ENCODE measurements at places on chromosomes 3 and 15.

GRCh38 chr15:49832511-49832910 is 211.7 kb downstream of the DTWD1 start:
- no peak for DNase-seq

DNA sequence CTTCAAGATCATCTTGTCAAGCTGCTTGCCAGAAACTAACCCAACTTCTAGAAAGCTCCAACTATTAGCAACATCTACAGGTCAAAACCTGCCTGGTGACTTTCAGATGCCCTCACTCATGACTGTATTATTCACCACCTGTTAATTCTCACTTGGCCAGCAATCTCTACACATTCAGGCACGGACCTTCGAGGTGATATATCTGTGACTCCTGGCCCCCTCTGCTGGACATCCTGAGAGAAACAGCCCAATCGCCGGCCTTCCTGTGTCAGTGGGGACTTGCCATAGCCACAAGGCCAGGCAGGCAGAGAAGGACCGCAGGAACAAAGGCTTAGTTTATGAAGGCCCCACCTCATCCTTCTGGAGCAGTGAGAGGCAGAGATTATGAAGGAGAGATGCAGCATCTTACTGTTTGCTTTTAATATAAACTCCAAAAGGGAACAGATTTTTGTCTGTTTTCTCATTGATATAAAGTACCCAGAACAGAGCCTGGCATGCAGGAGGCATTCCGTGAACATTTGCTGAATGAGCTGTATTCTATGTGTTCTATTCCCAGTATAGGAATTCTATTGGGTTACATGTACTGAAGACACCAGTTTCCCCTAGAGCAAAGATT is 24.4 kb upstream of the OCA2 start:
- peak; percentile 66 for DNase-seq

DNA sequence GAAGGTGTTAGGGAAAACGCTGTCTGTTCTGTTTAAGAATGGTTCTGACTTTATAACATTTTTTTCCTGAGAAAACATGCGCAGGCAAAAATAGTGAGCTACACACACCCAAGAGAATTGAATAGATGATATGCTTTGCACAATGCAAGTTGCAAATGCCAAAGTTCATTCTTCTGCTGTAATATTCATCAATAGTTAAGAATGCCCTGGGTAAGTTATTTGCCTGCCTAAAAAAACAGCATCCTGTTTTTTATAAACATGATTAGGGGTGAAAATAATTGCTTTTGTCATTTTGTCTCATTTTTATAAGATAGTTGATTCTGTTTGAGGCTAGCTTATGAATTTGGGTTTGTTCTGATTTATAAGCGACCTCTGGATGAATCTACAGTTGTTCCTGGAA is 99.4 kb downstream of the DTWD1 start:
- no peak for DNase-seq

DNA sequence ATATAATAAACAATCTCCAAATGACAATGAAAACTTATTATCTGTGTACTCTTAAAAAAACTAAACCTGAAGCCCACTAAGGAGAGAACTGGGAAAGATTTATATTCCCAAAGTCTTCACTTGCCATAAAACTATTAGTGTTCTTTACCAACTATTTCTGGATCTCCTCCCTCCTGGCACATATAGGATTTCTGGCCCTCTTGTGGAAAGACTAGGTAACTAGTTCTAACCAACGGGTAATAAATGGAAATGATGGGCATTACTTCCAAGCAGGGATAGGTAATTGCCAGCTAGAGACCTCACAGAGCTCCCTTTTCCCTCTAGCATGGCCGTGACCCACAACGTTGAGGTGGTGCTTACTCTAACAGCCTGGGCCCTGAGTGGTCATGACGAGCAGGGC is 110.1 kb downstream of the DNAH12 start:
- DNase-seq, result peak; percentile 15

GRCh38 chr3:166446291-166446690 is 609.1 kb upstream of the BCHE start:
- no peak for DNase-seq

- DNase-seq, result no peak
Observed at GRCh38 chr3:14369675-14370669, 32.4 kb upstream of the SLC6A6 start.

- no peak for DNase-seq
Observed at GRCh38 chr3:64815195-64815631, 127.4 kb upstream of the ADAMTS9 start.

DNA sequence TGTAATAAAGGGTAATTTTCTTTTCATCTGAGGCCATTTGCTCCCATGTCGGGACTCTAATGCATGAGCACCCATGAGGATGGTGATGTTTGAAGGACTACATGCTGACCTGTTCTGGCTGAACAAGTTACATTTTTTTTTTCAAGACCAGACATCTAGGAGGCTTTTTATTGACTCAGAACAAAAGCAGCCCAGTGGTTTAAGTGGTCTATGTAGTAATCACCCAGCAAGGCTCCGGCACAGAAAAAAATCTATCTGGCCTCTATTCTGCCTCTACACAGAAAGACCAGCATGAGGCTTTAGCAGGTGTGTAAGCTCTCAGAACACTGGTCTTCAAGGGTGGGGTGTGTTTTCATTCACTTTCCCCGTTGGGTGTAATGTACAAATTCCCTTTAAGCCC is 95.1 kb upstream of the ZBED2 start:
- no peak for DNase-seq

DNA sequence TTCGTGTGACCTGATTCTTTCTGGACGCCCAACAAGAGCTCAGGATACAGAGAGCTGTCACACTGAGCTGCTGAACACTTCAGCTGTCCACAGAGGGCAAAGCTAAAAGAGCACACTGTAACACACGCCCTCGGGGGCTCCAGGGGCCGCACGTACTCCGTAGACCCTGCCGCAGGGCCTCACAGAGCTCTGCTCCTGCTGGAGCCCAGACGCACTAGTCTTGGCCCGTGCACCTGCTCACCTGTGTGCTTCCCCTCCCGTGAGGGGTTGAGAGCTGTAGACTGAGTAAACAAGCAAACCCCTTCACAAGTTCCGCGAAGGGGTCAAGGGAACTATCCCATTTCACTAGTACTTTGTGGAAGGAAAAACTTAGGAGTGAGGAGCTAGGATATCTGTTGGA is 30.7 kb upstream of the TUSC7 start:
- no peak for DNase-seq

DNA sequence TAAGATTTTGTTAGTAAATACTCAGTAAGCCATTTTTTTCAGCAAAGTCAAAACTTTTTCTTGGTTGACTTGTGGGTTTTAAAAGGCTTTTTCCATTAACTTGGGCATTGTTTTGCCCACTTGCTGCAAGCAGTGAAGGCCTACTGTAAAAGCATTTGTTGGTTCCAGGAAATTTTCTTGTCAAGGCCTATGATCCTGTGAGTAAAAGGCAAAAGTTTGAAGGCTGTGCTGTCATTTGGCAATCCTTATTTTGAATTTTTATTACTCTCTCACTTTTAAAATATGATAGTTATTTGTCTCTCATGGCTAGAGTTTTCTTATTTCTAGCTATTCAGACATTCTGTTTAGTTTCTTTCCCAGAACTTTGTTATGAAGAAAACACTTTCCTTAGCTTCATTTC is 13.0 kb downstream of the P2RY12 start:
- no peak for DNase-seq

GRCh38 chr15:88661761-88662556 is 23.1 kb downstream of the ISG20 start:
- no peak for DNase-seq

DNA sequence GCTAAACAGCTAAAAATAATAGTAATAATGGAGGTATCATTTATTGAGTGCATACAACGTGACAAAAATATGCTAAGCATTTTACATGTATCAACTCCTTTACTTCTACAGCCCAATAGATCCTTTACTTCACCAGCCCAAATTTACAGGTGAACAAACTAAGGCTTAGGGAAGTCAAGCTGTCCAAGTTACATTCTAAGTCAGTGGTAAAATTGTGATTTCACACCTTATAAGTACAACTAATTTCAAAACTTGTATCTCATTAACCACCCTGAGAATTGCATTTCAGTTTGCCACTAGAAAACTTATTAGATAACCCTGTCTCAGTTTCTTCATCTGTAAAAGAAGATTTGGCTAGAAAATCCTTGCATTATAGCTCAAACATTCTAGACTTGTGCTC is 10.7 kb downstream of the SLC33A1 start:
- no peak for DNase-seq

- no peak for DNase-seq
Observed at GRCh38 chr3:37171144-37171543, 3.2 kb downstream of the LRRFIP2 start.

GRCh38 chr15:85333132-85333831 is 47.1 kb upstream of the AKAP13 start:
- no peak for DNase-seq

DNA sequence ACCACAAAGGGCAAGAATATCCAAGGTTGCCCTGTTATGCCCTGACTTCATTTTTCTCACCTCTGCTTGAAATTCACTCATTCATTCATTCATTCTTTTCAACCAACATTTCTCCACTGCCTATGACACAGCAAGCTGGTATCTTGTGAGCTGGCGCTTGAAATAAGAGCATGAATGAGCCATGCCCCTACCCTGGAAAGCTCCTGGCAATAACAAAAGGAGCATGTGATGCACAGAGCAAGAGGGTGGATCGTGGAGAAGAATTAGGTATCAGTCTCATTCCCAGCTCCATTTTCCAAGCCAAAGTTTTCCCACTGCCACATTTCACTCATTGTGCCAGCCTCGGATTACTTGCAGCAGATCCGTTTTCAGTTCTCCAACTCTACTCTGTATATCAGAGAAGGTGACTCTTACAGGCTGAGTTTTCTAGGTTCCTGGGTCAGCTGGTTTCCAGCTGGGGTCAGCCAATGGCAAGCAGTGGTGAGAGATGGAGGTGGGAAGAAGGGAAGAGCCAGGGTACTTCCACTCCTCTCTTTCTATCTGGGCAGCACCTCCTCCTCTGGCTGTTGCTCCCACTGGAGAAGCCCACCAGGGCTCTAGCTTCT is 144.8 kb downstream of the SUCLG2 start:
- DNase-seq, result peak; percentile 12

GRCh38 chr15:99508852-99509251 is 56.9 kb upstream of the MEF2A start:
- DNase-seq, result no peak

DNA sequence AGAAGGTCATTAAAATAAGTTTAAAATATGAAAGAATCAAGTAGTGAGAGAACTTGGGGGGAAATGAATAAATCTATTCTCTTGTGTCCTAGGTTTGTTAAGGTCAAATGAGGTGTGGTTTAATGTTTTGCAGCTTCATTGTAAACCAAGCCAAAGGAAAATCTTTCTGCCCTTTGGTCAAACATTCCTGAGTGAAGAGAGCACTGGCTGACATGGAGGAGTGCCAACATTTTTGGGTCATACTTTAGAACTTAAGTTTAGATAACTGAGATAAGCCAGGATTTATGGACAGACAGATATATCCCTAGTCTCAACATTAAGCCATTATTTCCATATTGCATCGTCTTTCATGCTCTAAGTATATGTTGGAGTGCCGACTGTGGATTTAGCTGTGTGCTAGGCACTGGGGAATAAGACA is 66.4 kb downstream of the PTPRG start:
- DNase-seq, result peak; percentile 37

- no peak for DNase-seq
Observed at GRCh38 chr3:192731233-192731632, 3.9 kb upstream of the FGF12 start.

DNA sequence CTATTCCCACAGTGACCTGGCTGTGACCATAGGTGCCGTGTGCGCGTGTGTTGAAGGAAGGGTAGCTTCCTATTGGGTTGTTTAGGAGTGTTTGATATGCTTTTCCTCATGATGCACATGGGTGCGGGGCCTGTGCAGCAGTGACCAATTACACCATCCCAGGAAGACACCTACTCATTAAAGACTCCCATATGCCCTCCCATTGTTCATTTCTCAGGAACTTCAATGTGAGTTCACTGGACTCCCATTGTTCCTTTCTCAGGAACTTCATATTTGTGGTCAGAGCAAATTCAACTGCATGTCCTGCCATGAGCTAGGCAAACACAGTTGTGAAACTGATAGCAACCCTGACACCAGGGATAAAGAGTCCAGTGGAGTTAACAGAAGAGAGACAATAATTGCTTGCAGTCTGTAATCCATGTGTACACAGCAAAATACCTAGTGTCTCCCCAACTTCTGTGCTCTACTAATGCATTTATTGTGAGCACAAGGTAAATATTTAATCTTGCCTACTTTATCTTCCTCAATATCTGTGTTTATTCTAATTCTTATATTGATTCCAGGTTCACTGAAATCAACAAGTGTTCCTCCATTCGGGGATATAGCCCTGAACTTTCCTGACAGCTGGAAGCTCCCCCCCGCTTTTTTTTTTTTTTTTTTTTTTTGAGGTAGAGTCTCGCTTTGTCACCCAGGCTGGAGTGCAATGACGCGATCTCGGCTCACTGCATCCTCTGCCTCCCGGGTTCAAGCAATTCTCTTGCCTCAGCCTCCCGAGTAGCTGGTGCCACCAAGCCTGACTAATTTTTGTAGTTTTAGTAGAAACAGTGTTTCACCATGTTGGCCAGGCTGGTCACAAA is 57.5 kb upstream of the GCNT3 start:
- DNase-seq, result peak; percentile 12

- DNase-seq, result no peak
Observed at GRCh38 chr3:171314341-171314740, 145.9 kb downstream of the TNIK start.

Measured in H54 (cell line).